ENCODE measurements at places on chromosomes 1 and 21.

DNA sequence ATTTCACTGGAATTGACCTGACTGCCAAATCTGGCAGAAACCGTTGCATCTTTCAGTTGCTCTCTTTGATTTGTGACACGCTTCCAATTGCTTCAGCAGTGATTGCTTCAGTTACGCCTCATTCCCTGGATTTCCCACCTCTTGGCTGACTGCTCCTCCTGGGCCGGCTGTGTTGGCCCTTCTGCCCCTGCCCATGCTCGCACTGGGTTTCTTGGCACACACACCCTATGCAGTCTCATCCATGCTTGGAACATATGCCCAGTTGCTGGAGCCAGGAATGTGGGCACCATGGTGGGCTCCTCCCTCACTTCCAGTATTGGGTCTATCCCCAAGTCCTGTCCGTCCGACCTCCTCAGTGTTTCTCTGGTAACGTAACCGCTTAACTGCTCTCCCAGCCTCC is 2.2 kb upstream of the ZBTB21 start:
- no peak for DNase-seq

- no peak for DNase-seq
These were observed 107.1 kb downstream of the TLR5 start for GRCh38 chr1:223035724-223036478.

DNA sequence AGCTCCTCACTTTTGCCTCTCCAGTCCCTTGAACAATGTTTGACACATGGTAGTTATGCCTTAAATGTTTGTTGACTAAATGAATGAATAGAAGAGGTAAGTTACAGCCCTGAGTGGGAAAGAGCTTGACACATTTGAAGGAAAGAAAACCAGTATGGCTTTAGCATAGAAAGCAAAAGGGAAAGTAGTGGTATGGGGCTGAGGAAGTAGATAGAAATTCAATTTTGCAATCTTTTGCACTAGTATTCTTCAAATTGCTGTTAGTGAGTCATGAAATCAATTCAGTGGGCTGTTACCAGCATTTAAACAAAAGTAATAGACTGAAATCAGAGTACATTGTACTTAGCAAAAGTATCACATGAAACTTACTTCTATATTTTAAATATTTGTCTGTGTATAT is 21.1 kb downstream of the PLA2G4A start:
- no peak for DNase-seq

DNA sequence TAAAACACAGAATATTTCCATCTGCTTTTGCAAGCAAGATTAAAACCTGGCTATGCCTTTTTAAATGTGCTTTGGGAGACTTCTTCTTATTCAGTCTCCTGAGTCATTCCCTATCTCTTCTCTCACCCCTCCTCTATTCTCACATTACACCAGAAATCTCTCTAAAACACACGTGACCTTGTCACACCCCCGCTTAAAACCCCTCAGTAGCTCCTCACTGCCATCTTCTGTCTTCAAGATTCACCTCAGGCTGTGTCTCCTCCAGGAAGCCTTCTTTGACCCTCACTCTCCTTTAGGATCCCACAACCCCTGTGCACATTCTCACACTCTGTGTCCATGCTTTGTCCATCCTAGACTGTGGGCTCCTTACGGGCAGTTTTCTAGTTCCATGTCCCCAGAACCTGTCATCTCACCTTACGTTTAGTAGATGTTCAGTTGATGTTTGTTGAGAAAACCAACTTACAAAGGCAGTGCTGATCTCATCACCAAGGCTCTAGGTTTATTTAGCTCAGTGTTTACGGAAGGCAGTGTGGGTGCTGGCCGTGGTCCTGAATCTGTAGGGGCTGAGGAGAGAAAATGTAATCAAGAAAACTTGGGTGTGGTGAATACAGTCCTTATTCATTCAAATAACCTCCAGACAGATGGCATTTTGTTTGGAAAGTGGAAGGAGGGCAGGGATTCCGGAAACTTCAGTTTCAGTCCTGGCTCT is 143.5 kb downstream of the DMRTA2 start:
- no peak for DNase-seq

GRCh38 chr1:151885479-151885878 is 23.8 kb downstream of the THEM4 start:
- DNase-seq = no peak

DNA sequence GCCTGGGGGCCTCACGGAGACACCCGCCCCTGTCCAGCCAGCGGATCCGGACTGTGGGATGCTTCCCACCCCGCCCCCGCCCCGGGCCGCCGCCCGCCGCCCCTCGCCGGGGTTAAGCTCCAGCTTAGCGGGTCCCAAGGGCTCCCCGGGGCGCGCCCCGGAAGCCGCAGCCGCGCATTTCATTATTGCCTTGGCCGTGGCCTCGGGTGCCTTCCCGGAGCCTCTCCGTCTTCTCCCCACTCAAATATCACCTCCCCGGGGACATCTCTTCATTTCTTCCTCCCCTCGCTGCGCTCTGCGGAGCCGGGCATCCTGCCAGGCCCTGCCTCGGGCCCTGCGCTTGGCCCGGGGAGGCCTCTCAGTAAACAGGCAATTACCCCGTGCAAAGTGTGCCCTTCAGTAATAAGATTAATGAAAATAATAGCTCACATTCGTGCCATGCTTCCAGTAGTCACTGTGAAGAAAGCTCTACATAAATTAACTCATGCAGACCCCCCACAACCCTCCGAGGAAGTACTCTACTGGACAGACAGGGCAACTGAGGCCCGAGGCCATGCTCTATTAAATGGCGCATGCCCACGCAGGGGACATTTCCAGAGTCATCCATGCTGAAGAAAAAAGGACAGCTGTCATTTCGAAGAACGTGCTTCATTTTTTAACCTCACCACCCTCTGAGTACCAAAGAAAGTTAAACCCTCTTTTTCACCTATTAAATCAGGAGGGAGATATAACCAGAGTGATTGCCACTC is 49.9 kb upstream of the LAPTM5 start:
- no peak for DNase-seq

GRCh38 chr1:203083463-203083921 is 2.3 kb downstream of the MYOG start:
- DNase-seq = peak; percentile 36

DNA sequence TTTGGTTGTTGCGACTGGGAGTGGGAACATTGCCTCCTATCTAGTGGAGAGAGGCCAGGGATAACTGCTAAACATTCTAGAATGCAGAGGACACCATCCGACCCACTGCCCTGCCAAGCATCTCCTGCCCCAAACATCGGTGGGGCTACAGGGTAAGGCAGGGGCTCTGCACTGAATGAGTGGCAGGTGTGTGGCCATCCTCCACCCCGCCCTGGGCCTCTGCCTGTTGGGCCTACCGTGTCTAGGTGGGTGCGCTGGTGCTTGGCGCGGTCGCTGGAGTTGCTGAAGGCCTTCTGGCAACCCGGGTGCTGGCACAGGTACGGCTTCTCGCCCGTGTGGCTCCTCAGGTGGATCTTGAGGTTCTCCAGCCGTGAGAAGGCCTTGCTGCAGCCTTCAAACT is 70.4 kb downstream of the DMRTB1 start:
- DNase-seq = no peak

DNA sequence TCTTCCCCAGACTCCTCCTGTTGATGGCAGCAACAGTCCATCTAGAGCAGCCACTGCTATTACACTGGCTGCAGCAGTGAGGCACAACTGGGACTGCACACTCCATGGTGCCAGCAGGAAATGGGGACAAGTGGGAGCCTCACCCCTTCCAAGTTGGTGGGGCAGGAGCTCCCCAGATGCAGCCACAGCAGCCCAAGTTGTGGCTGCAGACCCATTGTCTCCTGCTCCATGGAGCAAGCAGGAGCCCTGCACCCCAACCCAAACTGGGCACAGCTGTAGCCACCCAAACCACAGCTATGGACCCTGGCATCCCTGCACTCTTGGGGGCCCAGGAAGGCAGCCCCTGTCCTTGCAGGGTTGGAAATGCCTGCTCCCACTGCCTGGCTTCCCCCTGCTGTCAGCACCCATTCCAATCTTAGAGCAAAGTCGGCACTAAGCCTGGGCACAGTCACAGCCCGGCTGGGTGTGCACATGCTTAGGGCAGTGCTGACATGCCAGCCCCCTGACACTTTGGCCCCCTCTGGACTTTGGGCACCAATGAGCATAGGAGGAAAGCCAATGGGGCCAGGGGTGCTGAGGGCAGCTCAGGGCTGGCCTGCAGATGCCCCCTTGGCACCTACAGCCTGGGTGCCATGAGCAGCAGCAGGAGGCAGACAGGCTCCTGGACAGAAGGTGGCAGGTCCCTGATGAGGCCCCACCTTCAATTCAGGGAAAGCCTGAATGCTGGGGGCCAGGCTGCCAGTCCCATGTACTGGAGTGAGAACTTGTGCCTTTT is 44.0 kb downstream of the MATN1 start:
- no peak for DNase-seq

DNA sequence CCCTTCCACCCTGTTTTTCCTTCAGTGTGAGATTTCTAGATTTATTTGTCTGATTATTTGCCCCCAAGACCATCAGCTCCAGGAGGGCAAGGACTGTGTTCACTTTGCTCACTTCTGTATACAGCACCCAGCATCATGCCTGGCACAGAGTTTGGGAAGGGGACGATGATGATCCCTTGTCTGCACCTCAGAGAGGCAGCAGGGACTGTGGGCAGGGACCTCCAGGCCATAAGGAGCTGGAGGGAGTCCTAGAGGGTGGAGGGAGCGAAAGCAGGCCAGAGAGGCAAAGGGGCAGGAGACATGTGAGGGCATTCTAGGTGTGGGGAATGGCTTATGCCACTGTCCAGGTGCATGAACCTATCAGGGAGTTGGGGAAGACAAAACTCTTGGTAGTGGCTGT is 32.8 kb downstream of the H3-3A start:
- no peak for DNase-seq

DNA sequence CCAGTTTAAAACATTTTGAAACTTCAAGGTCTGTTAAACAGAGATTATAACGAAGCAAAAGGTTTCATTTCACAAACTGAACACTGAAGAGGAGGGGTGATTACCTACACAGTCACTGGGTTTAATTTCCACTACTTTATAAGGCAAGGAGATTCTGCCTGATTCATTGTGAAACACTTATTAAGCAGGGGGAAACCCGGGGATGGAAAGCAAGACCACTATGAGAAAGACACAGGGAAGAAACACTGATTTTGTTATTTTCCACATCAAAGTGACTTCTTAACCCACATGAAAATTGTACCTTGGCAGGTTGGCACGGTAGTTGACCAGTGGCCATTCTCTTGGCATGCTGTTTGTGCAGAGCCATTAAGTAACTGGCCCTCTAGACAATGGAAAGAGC is 8.1 kb upstream of the F5 start:
- DNase-seq = no peak

GRCh38 chr1:117359561-117360289 is 7.5 kb upstream of the MAN1A2 start:
- no peak for DNase-seq

DNA sequence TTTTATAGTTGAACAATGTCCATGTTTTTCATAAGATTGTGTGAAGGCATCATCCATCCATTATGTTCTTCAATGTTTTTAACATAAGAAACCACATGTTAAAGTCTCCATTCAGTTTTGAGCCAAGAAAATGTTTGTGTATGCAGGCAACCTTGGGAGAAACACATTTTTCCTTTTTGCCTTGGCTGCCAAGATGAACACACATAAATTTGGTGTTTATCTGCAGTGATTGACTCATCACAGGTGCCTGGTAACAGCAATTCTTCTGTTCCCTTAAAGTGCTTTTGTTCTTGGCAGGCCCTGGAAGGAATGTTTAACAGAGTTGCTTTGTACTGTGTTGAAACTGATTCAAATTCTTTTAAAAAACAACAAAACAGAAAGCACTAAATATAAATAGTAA is 709.9 kb upstream of the ADGRL4 start:
- no peak for DNase-seq

- DNase-seq = no peak
These were observed 39.4 kb downstream of the OR10Z1 start for GRCh38 chr1:158644449-158644848.

- DNase-seq = no peak
These were observed 9.3 kb downstream of the SLAMF8 start for GRCh38 chr1:159835862-159836525.

DNA sequence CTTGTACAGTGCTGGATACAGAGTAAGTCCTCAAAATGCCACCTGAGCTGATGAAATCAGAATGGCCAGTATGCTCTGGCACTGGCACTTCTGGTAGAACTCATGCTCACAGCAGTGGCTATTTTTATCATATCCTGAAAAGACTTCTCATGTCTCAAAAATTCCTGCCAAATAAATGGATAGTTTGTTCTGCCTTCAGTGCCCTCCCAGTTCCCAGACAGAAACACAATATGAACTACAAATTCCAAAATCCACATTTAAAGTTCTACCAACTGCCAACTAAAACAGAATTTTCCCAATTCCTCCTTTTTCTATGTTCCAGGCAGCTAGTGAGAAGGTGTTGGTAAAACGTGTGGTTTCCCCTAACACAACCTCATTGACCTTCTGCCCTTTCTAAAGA is 51.4 kb upstream of the RGS1 start:
- no peak for DNase-seq

- no peak for DNase-seq
These were observed 177.5 kb upstream of the DUSP10 start for GRCh38 chr1:221919341-221919740.

- no peak for DNase-seq
These were observed 146.4 kb upstream of the IVNS1ABP start for GRCh38 chr1:185463433-185463832.

DNA sequence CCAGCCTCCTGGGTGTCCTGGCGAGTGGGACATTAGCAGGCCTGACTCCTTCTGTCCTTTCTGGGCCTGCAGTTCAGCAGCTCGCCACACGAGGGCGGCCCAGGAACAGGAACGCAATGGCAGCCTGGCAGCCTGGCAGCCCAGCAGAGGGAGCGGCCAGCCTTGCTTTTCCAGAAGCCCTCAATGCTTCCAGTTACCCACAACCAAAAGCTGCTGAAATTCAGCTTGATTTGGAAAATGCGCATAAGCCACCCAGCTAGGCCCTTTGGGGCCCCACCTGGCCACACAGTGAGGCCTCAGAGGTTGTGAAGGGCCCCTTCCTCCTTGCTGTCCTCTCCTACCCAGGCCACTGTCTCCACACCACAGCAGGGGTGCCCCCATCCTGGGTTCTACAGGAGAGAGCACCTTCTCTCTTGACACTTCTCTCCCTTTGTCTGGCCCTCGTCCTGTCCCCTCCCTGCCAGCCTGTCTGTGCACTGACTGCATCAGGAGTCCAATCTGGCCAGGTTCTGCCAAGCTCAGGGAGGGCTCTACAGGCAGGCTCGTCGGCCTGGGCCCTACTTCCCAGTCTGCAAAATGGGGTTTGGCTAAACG is 103.4 kb upstream of the VAMP3 start:
- DNase-seq = peak; percentile 89

GRCh38 chr1:21902026-21903012 is 34.8 kb downstream of the HSPG2 start:
- DNase-seq = peak; percentile 66

- no peak for DNase-seq
These were observed 707.2 kb upstream of the ADAMTS5 start for GRCh38 chr21:27674041-27674615.

- no peak for DNase-seq
These were observed 16.0 kb downstream of the OR2T11 start for GRCh38 chr1:248618878-248619277.
